ENCODE measurements at places on chromosomes 1 and 21.

DNA sequence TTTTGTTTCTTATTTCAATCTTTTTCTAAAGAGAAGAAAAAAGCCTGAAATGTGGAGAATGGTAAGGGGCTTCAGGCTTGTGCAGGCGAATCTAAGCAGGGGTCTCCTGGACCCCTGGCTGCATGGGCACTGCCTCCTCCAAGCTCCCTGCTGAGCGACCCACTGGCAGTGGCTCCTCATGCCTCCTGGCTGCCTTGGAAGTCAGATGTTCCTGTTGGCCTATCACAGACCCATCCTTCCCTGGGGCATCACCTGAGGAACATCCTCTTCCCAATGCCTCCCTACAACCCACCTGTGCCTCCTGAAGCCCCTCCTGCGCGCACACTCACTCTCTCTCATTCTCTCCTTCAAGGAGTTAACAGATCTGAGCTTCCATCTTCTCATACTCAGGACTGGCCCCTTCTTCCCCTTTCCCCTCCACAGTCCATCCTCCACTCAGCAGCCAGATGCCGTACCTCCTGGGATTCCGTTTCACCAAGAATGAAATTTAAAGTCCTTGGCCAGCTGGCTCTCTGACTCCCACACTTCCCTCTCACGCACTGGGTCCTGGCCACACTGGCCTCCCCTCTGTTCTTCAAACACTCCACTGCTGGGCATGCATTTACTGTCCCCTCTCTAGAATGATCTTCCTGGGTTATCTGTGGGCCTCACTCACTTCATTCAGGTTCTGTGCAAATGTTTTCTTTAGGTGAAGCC, 41.7 kb downstream of the AZIN2 start:
- DNase-seq: no peak

DNA sequence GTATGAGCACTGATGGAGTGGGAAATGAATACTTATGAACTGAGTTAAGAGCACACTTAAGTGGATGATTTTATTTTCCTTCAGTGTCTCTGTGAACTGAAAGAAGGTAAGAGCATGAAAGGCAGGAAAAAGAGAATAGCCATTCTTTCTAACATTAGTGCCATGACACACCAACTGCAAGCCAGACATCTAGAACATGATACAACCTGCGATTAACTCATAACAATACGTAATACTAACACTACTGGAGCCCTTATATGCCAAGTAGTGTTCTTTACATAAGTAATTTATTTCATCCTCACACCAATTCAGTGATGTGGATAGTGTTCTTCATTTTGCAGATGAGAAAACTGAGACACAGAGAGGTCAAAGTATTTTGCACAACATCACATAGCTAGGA, 56.7 kb downstream of the PRRX1 start:
- DNase-seq: no peak

DNA sequence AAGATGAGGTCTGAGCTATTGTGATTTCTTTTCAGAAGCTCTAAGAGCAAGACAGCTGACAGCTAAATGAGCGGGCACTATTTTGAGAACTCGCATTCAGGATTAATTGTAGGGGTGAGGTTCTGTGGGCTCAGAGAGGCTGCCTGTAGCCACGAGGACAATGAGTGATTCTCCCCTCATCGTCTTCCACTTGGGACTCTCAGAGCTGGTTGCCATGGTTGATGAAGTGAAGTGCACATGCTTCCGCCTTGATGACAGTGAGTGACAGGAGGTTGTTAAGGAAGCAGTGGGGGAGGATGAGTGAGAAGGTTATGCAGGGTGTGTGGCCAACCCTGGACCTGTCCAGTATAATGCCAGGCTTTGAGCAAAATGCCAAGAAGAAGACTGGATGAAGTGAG, 341.7 kb downstream of the PCP4 start:
- DNase-seq: no peak

DNA sequence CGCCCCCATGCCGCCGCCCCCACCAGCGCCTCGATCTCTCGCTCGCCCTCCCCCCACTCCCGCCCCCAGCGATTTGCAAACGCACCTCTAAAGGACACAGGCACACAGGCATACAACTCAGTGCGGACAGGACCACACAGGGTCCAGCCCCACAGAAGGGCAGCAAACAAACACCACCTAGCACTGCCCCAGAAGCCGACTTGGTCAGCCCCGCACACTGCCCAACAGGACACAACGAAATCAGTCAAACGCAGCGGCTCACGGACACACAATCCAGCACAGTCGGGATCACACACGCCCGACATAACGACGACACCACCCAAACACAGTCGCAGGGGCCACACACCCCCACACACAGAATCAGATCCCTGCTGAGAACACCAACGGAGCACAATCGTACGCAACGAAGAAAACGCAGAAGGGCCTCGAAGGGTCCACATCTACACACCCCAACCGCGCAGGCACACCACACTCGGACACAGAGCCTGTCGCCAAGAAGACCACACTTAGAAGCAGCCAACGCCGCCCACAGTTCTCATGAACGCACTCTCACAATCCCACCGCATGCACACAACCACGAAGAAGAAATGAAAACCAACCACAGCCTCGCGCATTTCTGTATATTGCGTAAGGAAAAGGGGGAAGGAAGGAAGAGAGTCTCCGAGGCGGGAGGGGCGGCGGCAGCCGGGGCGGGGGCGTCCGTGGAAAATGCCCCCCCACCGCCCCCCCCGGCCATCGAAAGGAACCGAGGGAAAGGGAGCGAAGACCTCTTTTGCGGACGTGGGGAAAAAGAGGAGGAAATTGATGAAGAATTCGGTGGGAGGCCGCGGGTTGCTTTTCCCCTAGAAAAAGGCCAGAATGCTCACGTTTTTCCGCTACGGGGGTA, 481 bp downstream of the TAL1 start:
- DNase-seq: peak; percentile 27

DNA sequence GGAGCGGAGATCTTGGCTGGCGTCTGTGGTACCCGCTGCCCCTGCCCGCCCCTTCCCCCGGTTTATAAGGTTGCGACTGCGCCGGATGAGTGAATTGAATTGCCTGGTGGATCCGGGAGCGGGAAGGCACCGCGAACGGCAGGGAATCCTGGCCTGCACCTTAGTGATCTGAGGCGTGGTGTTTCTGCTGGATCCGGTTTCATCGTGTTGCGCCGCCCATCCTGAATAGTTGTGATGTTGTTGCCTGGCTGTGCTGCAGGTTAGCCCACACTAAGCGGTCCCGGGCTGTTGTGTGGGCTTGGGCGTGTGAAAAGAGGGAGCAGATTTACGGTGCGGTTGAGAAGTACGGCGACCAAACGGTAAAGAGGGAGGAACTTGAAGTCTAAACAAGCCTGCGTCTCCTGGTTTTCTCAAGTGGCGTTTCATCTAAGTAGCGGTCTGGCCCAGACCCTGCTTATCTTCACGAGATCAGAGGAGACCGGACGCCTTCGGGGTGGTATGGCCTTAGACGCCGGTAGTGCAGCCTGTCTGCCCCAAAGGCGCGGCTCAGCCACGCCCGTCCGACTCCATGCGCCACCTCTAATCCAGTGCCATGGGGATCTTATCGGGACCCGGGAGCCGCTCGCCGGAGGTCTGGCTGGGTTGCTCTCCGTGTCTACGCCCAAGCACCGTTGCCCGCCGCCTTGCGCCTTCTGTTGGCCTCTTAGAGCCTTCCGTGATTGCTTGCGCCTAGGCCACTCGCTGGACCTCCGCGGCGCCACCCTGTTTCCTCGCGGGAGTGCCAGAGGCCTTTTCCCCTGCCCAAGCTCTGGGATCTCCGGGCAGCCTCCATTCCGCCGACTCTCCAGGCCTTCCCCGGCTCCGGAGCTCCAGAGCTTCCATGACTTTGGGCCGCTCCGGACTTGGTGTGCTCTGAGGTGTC, 87.5 kb upstream of the RHOU start:
- DNase-seq: peak; percentile 19

DNA sequence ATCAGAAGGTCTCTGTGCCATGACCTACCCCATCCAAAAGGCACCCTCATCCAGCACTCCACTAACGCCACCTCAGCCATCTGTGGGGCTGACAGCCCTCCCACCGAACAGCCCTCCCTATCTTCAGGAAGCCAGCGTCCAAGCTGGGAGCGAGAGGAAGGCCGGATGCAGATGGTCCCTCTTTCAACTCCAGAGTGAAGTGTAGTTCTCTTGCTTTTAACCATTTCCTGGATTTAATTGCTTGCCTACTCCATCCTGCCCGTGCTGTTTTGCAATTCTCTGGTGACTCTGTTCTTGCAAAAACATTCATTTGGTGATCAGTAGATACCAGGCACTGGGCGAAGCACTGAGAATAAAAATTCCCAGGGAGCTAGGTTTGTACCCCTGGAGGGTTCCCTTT, 8.2 kb upstream of the DYRK1A start:
- no peak for DNase-seq

DNA sequence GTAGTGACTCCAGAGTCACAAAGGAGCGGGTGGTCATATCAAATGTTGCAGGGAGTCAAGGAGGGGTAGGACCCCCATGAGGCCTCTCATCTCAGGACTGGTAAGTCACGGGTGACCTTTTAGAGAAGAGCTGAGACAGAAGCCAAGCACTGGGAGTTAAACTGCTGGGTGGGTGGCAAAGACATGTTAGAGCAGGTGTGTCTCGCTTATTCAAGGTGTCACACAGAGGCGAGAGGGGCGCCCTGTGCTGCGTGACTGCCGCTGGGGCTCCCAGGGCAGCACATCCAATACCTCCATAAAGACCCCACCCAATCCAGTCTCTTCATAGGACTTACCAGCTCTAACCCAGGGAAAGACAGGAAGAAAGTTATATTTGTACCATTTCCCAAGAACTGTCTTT, 15.2 kb downstream of the CASQ2 start:
- no peak for DNase-seq

- no peak for DNase-seq
Measured at GRCh38 chr1:4109628-4109940, 209.5 kb upstream of the C1orf174 start.

GRCh38 chr1:186187601-186188000, 187.5 kb downstream of the TPR start:
- DNase-seq: no peak

GRCh38 chr21:25080661-25081060, 526.6 kb downstream of the MRPL39 start:
- no peak for DNase-seq

- no peak for DNase-seq
Measured at GRCh38 chr1:36212782-36213181, 11.5 kb upstream of the THRAP3 start.

DNA sequence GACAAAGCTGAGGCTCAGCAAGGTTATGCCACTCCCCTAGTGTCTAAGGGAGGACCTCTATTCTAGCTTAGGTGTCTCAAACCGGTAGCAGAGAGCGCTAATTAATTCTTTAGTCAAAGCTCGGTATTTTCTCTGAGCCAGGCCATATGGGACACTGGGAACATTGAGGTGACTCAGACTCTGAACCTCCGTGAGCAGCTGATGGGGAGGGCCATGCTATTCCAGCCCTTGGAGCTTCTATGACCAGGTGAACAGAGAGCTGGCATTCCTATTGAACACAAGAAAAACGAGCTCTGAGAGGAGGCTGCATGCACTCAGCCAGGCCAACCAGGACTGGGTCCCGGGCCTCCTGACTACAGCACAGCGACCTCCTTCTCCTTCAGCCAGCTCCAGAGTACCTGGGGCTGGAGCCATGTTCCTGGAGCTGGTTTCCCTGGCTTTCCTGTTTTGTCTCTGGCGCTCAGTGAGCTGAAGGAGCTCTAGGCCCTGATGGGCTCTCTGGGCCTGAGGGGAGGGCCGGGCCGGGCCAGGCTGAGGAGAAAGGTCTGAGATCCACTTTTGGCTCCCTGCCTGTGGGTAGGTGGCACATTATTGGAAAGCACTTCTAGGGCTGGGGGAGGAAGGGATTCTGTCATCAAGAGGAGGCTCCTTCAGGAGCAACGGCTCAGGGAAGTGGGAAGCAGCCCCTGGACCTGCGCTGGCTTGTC, 37.0 kb downstream of the SLC9A1 start:
- no peak for DNase-seq

DNA sequence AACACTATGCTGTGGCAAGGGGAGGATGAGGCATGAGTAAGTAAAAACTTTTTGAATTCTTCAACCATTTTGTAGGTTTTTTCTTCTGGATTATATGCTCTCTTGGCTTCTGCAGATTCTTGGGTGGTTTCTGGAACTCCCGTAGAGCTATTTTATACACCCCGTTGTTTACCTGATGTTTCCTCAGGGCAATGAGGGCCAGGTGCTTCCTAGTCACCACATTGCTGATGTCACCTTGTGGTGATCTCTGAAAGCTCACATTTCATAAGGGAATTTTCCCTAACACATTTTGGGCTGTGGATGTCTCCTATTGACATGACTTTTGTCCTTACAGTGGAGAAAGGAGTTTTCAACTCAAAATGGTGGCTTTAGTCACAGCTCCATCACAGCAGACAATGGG, 356.6 kb downstream of the PLA2G4A start:
- no peak for DNase-seq

GRCh38 chr1:177902266-177902665, 67.6 kb downstream of the SEC16B start:
- no peak for DNase-seq

GRCh38 chr1:85579622-85580021, 939 bp upstream of the CCN1 start:
- no peak for DNase-seq

- DNase-seq: peak; percentile 86
Measured at GRCh38 chr1:26378088-26378878, 5.7 kb upstream of the ZNF683 start.

GRCh38 chr1:171736196-171736595, 5.7 kb downstream of the VAMP4 start:
- no peak for DNase-seq

GRCh38 chr1:26350701-26351589, 3.0 kb downstream of the CRYBG2 start:
- no peak for DNase-seq

- DNase-seq: no peak
Measured at GRCh38 chr1:181133441-181133951, 45.0 kb downstream of the IER5 start.

GRCh38 chr21:38787461-38788274, 18.1 kb upstream of the ETS2 start:
- DNase-seq: no peak

DNA sequence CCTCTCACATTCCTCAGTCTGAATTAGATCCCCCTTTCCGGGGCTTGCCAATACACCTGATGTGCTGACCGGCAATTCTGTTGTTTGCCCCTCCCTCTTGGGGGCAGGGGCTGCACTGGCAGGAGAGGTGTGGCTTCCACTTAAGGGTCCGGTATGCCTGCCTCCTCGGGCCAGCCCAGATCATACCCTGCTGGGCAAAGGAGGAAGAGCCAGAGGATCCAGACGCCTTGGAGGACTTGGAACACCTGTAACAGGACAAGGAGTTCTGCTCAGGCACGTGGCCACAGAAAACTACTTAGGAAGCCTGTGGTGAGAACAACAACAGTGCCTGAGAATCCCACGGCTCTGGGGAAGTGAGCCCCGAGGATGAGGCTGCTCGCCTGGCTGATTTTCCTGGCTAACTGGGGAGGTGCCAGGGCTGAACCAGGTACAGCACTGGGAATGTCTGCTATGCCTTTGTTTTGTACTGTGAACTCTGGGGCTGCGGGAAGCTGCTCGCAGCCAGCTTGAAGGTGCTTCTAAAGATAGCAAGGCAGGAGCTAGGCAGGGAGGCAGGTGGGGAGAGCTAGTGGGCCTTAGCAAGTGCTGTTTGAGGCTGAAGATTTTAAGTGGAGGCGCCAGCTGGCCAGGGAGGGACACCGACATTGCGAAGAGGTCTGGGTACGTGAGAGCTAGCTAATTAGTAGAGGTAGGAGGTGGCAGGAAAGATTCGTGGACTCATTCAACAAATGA, at the start of gene SMPDL3B:
SMPDL3B (plus strand) TSS at position 183 of the 732 bp plus-strand sequence; CDS start at position 367, 184 bp downstream.
- DNase-seq: no peak

GRCh38 chr1:158169105-158169504, 11.6 kb upstream of the CD1D start:
- DNase-seq: no peak
